Urinary bladder (tissue), 4 donors: ENCODE measurements at places on chromosomes 1 and 21. TPM values are rescaled to one million over a fixed set of nuclear protein-coding genes. Genes with fewer than 3 reads are reported as not detected.

The ARMH1 gene
- 1.4 TPM for total RNA-seq

The AHDC1 gene
- 19.0 TPM for total RNA-seq

The HMCN1 gene
- total RNA-seq = 36.9 TPM

The LENEP gene
- not detected for total RNA-seq

The SH3BGRL3 gene
- total RNA-seq = 12.3 TPM

The NPPA gene
- not detected for total RNA-seq

The F5 gene
- total RNA-seq = 4.5 TPM

The SH2D5 gene
- total RNA-seq = not detected

The OR6K3 gene
- not detected for total RNA-seq

The AADACL3 gene
- not detected for total RNA-seq

The OLFM3 gene
- 2.3 TPM for total RNA-seq

The SMG7 gene
- 47.5 TPM for total RNA-seq

The ERG gene
- total RNA-seq = 17.1 TPM

The ZNF683 gene
- not detected for total RNA-seq

The AJAP1 gene
- total RNA-seq = 1.2 TPM

The DENND2D gene
- total RNA-seq = 23.9 TPM

The IVL gene
- 2.7 TPM for total RNA-seq

The NES gene
- 35.7 TPM for total RNA-seq

The JMJD4 gene
- 18.5 TPM for total RNA-seq

The USP48 gene
- total RNA-seq = 97.1 TPM

The OR2L5 gene
- not detected for total RNA-seq

The RIPK4 gene
- 8.8 TPM for total RNA-seq

The GBP5 gene
- 0.95 TPM for total RNA-seq

The PI4KB gene
- total RNA-seq = 26.5 TPM

The PAFAH2 gene
- total RNA-seq = 10.0 TPM

The PTCH2 gene
- 4.4 TPM for total RNA-seq

The LIX1L gene
- 29.6 TPM for total RNA-seq

The NEGR1 gene
- total RNA-seq = 92.3 TPM

The DIO1 gene
- not detected for total RNA-seq

The LDLRAD1 gene
- total RNA-seq = not detected

The GUCA2B gene
- total RNA-seq = not detected

The AGMAT gene
- 0.48 TPM for total RNA-seq

The PKLR gene
- total RNA-seq = not detected

The FAM72A gene
- 2.0 TPM for total RNA-seq

The FAM72C gene
- 0.53 TPM for total RNA-seq

The WNT4 gene
- total RNA-seq = 3.0 TPM
